ENCODE measurements at places on chromosomes 3 and 15.

DNA sequence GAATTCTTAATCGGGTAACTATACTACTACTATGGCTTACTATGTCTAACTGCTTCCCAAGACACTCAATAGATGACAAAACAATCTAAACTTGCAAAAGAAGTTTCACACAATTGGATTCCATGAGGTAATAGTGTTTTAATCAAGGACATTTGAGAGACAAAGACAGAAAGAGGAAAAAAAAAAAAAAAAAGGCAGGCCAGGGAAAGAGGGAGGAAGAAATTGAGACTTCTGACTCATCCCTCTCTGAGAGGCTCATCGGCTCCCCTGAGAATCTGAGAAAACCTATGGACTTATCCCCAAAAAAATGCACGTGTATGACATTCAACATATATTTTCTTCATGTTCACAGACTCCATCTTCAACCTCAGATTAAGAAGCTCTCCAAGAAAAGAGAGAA, 61.0 kb downstream of the SCAPER start:
- peak; percentile 28 for DNase-seq

GRCh38 chr15:59309405-59309804, 63.3 kb downstream of the MYO1E start:
- no peak for DNase-seq

GRCh38 chr3:184242297-184242685, 6.5 kb downstream of the ALG3 start:
- no peak for DNase-seq

- peak; percentile 73 for DNase-seq
Measured at GRCh38 chr3:45182915-45183871, 37.0 kb upstream of the CDCP1 start.

- no peak for DNase-seq
Measured at GRCh38 chr3:51361746-51362145, 23.3 kb upstream of the MANF start.

GRCh38 chr3:100803711-100804110, 94.4 kb downstream of the TFG start:
- no peak for DNase-seq

All from EH (cell line).